Liver (tissue), 10 donors: ENCODE measurements at places on chromosomes 16 and 17.
A peak's percentile ranks its signal among the peaks of the same experiment; 100 is the strongest.

DNA sequence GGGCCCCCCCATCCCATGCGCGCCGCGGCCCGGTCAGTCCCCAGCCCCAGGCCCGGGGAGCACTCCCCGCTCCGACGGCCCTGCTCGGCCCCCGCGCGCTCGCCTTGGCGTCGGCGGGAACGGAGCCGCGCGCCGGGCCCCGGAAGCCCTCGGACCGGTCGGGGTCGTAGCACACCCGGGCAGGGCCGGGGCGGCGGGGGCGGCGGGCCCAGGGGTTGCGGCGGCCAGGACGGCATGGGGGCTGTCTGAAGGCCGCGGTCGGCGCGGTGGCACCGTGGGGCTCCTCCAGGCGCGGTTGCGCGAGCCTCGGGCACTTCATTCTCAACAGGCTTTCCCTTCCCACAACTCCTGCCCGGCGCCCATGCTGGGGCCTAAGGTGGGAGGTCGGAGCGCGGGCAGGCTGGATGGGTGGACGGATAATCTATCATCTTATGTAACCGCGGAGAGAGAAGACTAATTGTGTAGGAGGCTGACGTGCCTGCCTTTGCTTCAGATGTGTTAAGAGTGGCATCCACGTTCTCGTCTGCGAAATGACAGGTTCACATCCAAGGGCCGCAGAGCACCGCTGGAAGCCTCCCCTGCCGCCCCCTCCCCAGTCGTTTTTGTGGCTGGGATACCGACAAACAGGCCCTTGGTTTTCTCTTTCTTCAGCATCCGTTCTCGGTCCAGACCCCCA is 708 bp downstream of the BAIAP2 start:
- DNase-seq: no peak

DNA sequence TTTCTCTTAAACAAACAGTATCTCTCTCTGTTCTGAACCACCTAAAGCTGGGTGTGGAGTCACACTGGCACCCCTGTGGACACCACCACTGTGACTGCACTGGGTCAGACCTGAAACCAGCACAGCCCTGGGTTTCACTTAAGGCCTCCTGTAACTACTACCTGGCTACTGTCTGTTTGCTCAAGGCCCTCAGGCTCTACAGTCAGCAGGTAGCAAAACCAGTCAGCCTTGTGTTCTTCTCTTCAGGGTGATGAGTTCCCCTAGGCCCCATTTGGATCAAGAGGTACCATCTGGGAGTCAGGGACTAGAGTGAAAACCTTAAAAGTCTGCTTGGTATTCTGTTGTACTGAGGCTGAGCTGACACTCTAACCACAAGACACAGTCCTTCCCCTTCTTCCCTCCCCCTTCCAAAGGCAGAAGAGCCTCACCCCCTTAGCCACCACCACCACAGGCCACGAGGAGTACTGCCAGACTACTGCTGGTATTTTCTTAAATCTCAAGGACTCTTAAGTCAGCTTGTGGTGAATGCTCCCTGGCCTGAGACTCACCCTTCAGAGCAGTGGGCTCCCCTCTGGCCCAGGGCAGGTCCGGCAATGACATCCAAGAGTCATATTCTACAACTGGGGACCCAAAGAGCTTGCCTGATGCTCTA is 153.2 kb upstream of the MON1B start:
- no peak for DNase-seq

- DNase-seq: no peak
These were observed 37.8 kb upstream of the MYOCD start for GRCh38 chr17:12627781-12628451.

- DNase-seq: no peak
These were observed 38.4 kb upstream of the IRX6 start for GRCh38 chr16:55285586-55285985.

DNA sequence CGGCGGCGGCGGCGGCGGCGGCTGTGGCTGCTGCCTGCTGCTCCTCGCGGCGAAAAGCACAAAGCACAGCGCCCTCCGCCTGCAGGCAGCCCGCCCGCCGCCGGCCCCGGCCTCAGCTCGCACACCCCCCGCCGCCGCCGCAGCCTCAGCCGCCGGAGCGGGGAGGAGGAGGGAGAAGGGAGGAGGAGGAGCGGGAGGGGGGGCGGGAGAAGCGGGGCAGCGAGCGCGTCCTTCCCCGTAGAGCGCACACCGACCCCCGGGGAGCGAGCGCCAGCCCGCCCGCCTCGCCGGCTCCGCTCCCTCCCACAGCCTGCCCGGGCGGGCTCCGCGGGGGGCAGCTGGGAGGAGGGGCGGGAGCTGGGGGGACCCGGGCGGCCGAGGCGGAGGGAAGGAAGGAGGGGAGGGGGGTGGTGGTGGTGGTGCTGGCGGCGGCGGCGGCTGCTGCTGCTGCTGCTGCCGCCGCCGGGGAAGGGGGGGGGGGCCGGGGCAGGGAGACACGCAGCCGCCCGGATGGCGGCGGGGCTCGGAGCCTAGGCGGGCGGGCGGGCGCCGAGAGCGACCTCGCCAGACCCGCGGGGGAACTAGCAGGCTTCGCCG is at the start of gene UBTF:
TSS of gene UBTF (minus strand) at position 60 of the 597 bp plus-strand sequence. CDS start 1,446 bp downstream, outside the sequence.
- peak; percentile 71 for DNase-seq

- no peak for DNase-seq
These were observed 9.6 kb downstream of the MYO19 start for GRCh38 chr17:36525113-36525512.

GRCh38 chr16:66387817-66388332 is 21.4 kb downstream of the CDH5 start:
- no peak for DNase-seq

- DNase-seq: no peak
These were observed 26.5 kb upstream of the ZFHX3 start for GRCh38 chr16:73074382-73074781.

DNA sequence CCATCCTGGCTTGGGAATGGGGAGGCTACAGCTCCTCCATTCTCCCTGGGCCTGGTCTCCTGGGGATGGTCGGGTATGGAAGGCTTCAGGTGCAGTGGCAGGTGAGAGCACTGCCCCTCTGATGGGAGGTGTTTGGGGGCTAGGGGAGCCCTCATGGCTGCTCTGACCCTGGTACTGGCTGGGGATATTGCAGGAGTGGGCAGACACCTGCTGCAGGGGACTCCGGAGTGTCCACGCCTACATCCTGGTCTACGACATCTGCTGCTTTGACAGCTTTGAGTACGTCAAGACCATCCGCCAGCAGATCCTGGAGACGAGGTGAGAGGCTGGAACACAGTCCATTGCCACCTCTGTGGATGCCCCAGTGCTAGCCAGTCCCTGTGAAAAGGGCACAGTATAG is 8.8 kb downstream of the RASL10B start:
- DNase-seq: no peak

DNA sequence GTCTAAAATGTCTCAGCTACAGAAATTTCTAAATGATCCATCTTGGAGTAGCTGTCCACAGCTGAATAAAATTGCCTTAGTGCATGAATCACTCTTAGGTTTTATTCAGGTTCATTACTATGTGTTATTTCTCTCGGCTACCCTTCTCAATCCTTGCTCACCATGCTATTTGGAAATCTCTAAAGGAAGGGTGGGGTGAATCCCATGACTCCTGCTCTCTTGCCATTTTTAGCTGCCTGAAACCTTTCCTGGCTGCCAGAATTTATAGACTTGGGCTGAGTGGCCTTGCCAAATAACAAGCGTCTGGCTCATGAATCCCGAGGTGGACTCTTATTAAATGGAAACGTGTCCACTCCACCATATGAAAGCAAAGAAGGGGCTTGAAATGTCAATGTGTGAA is 936.1 kb upstream of the SOX9 start:
- DNase-seq: no peak

DNA sequence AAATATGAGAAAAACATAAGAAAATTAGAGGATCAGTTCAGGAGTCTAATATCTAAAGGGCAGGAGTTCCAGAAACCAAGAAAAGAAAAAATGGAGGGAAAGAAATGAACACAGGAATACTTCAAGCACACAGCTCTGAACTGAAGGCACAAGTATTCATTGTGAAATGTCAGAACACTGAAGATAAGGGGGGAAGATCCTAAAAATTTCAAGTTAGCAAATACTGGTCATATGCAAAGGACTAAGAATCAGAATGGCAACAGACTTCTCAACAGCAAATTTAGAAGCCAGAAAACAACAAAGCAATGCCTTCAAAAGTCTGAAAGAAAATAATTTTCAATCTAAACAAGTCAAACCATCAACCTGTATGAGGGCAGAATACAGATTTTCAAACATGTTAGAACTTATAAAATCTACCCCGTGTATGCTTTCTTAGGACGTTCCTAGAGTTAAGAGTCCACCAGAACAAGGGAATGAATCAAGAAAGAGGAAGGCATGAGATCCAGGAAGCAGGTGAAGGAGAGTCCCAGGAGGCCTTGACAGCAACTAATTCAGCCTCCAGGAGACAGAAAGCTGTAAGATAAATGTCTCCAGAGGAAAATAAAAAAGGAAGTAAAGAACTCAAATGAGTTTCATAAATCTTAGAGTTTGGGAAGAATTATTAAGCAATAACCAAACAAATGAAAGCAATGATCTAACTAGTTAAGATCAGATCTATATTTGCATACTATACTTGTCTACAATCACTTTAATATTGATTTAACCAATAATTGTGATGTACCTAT is 2.8 kb downstream of the BRD7 start:
- no peak for DNase-seq

DNA sequence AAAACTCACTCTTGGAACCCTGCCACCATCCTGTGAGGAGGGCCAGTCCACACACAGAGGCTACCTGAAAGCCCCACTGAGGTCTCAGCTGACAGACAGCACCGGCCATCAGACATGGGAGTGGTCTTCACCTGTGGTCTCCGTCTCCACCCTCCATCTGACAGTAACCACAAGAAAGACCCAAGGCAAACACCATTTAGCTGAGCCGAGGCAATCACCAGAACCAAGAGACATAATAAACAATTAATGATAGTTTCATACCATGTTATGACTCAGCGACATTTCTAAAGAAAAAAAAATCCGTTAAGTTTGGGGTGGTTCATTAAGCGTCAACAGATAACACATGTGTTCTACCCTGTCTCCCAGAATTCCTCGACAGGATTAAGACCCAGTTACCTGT is 6.1 kb upstream of the EVPLL start:
- no peak for DNase-seq

DNA sequence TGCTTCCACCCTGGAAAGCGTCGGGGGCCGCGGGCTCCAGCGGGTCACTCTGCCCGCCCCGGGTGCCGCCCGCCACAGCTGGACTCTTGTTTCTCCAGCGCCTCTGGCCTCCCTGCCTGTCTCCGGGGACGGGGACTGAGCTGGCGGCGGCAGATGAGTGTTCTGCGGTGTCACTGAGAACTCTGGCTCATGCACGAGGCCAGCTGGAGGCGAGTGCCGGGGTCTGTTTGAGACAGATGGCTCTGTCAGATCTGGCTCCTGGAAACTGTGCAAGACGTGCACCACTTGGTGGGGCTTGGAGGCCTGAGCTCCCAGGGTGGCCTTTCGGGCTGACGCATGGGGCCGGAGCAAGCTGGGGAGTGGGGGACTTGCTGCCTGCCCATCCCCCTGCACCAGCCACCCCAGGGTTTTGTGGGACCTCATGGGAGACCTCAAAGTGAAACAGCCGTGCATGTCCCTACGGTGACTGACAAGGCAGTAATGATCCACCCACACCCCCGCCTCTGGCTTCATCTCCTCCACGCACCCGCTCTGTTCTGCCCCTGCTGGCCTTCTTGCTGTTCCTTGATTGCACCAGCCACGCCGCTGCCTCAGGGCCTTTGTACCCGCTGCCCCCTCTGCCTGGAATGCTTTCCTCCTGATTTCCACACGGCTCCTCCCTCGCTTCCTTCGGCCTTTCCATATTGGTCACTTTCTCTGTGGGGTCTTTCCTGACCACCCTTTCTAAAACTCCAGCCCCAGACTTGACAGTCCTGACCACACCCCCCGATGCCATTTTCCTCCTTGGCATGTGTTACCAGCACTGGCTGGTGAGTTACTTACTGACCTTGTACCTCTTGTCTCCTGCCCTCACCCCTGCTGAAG is 174.9 kb upstream of the CIBAR2 start:
- DNase-seq: no peak

DNA sequence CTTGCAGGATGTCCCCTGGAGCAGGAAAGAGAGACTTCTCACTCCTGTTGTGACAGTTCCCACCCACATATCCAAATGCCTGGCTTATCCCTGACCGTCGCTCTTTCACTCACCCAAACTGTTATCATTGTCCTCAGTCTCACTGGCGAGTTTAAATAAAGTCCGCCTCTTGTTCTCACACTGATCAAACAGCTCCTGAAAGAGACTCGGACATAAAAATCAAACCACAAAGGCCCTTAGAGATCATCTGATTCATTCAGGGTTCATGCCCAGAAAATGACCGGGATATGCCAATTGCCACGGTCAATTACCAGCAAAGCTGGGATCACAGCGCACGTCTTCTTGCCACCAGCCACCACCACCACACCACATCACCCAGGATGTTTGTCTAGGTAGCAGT is 19.9 kb downstream of the GGA3 start:
- no peak for DNase-seq

DNA sequence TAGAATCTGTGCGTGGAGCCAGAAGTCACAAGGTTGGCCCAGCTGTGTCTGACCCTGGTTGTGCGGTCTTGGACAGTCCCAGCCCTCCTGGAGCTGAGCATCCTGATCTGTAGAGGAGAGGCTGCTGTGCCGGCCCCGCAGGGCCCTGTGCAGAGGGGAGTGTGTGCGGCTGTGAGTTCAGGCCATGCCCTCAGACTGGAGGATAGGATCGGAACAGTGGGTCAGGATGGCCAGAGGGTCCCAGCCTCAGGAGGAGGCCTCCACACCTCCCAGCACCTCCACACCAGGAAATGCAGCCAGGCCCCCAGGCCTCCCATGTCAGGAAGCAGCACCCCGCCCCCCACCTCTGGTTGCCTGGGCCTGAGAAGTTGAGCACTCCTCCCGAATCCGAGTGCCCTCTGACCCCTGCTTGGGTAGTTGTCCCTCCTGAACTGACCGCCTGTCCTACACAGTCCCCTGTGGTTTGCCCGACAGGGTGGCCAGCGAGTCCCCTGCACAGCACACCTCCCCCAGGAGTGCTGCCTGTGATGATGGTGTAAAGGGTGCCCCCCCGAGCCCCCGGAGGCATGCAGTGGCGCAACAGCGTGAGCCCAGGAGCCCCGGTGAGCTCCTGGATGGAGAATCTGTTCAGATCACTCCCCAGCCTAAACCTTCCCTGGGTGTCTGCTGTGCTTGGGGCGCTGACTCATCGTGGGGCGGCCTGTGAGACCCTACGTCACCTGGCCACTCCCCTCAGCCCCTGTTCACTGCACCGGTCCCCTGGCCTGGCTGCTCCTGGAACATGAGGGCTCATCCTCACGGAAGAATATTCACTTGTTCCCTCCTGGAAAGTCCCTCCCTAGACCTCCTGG is 285.2 kb downstream of the SEC14L1 start:
- DNase-seq: no peak

- DNase-seq: no peak
These were observed 141.8 kb downstream of the GRIN2A start for GRCh38 chr16:10040136-10041080.

- no peak for DNase-seq
These were observed 9.9 kb downstream of the CCDC182 start for GRCh38 chr17:57735230-57735629.

- DNase-seq: no peak
These were observed 6.7 kb downstream of the NLRC3 start for GRCh38 chr16:3570420-3571062.
